Esophagus squamous epithelium (tissue), 5 donors: ENCODE measurements at places on chromosomes 4 and X. TPM values are rescaled to one million over a fixed set of nuclear protein-coding genes. Genes with fewer than 3 reads are reported as not detected.
A peak's percentile ranks its signal among the peaks of the same experiment; 100 is the strongest.

GRCh38 chrX:119340606-119341205, 58.4 kb upstream of the SLC25A43 start:
- no peaks in the 10 kb centered on the region for H3K36me3 ChIP-seq
- no peak overlapping the region for H3K27ac ChIP-seq
- no peaks in the 10 kb centered on the region for H3K27me3 ChIP-seq
- no peaks in the 10 kb centered on the region for H3K4me1 ChIP-seq

- peaks cover 19% of the 10 kb centered on the region for H3K4me1 ChIP-seq
- peak within 1 kb of the TSS; percentile 82 for H3K4me3 ChIP-seq
- H3K27me3 ChIP-seq, result no peaks in the 10 kb centered on the region
Observed at GRCh38 chr4:55853484-55854046, at the start of gene EXOC1. EXOC1 (plus strand) TSS chr4:55853648; CDS start chr4:55858324, 4,676 bp downstream.

- H3K27ac ChIP-seq, result no peak overlapping the region
- no peaks in the 10 kb centered on the region for H3K27me3 ChIP-seq
- no peaks in the 10 kb centered on the region for H3K36me3 ChIP-seq
- peaks cover 18% of the 10 kb centered on the region for H3K4me1 ChIP-seq
- DNase-seq, result no peak
Observed at GRCh38 chr4:123995936-123996335, 599.3 kb downstream of the SPRY1 start.

DNA sequence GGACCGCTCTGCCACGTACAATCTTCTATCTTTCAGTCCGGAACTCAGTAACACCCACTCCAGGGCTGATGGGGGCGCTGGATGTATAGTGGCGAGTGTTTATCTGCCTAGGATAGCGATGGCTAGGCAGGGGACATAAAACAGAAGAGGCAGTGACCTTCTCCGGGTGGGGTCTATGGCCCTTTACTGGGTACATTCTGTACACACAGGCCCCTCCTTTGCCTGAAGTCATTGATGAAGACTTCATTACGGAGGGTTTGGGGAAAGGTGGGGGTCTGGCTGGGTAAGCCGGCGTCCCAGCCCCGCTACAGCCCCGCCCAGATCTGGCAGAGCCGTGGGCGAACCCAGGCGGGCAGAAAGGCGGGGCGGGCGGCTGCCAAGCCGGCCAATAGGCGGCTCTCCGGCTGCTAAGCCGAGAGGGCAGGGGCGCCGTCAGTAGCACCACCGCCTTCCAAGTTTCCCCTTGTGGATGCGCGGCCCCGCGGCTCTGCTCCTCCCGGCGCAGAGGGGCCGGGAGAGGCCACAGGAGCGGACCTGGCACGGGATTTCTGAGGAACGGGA, at the start of gene CHST7:
TSS of gene CHST7 (plus strand) at position 435 of the 561 bp plus-strand sequence. CDS start 167 bp downstream, outside the sequence.
- peak within 1 kb of the TSS; percentile 58 for H3K4me3 ChIP-seq
- H3K27me3 ChIP-seq, result no peaks in the 10 kb centered on the region
- peak within 1 kb of the TSS; percentile 79 for H3K27ac ChIP-seq
- no peaks in the 10 kb centered on the region for H3K36me3 ChIP-seq

- no peaks in the 10 kb centered on the region for H3K4me1 ChIP-seq
- no peaks in the 10 kb centered on the region for H3K27me3 ChIP-seq
- no peak overlapping the region for H3K4me3 ChIP-seq
- no peaks in the 10 kb centered on the region for H3K36me3 ChIP-seq
Observed at GRCh38 chr4:165626316-165626715, 246.7 kb upstream of the TLL1 start.

DNA sequence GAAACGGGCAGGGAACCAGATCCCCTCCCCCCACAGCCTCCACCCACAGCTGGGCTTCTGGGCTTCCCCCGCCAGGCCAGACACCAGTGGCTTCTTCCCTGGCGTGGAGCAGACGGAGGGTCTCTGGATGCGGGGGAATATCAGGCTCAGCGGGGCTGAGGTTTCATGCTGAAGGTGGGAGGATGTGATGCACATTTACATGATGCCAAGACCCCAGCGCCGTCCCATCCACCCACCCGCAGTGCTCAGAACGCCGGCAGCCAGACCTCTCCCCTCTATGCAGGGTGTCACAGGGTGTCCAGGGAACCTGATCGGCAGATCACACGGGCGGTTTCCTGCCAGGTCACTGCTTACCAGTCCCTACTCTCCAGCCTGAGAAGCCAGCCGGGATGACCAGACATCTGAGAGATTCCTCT, 12.8 kb upstream of the TNIP2 start:
- H3K4me1 ChIP-seq, result peaks cover 17% of the 10 kb centered on the region
- H3K36me3 ChIP-seq, result no peaks in the 10 kb centered on the region
- H3K27ac ChIP-seq, result no peak overlapping the region
- H3K4me3 ChIP-seq, result no peak overlapping the region

- H3K4me3 ChIP-seq, result no peak overlapping the region
Observed at GRCh38 chr4:68399306-68399705, 48.0 kb upstream of the TMPRSS11E start.

DNA sequence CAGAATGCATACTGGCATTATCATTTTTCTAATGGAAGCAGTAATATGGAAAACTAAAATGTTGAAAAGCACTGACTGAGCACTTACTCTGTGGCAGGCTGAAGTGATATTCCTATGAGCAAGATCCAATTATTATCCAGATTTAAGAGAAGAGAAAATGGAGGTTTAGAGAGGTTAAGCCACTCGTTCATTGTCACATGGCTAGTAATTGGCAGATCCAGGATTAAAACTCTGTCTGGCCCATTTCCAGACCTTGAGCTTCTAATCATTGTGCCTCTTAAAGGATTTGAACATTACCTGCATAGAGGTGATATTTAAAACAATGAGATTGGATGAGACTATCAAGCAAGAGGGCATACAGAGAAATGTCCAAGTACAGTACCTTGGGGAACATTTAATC, 80.6 kb downstream of the MFAP3L start:
- no peak for DNase-seq
- no peaks in the 10 kb centered on the region for H3K4me1 ChIP-seq
- H3K36me3 ChIP-seq, result no peaks in the 10 kb centered on the region
- H3K4me3 ChIP-seq, result no peak overlapping the region
- no peak overlapping the region for H3K27ac ChIP-seq

DNA sequence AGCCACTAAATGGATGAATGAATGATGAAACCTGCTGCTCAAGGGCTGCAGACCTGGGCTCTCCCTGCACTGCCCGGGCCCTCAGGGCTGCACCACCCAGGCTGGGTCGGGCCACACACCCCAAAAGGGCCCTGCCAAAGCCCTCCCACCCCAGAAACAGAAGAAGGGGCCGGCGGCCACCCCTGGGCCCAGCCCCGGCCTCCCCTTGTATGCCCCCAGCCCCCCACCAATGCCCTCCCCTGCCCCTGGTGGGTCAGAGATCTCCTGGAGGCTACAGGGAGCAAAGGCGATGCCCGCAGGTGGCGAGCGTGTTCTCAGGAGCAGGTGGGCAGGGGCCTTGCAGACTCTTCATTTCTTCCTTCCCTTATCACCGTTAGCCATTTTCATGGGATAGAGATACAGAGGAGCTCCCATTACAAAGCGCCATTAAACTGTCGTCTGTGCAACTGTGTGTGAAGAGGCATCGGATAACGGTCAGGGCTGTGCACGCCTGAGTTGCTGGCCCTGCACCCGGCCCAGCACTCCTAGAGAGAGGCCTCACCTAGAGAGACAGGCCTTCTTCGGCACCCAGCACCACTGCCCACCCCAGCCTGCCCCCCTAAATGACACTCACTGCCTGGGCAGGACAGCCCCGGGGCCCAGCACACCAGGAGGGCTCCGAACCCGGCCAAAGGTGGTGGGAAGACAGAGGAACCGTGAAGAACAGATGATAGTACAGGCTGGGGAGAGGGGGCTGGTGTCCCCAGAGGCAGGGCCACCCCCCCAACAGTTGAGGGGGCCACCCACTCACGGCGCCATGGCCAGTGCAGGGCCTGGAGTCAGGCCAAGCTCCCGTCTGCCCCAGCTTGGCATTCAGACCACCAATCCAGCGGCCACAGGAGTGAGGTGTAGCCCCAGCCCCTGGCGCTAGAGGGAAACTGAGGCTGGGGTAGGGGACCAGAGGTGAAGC, 133.7 kb downstream of the FAM53A start:
- H3K27ac ChIP-seq, result no peak overlapping the region
- H3K4me3 ChIP-seq, result no peak overlapping the region
- H3K27me3 ChIP-seq, result peaks cover 77% of the 10 kb centered on the region
- peaks cover 20% of the 10 kb centered on the region for H3K4me1 ChIP-seq
- H3K36me3 ChIP-seq, result no peaks in the 10 kb centered on the region
- no peak for DNase-seq

GRCh38 chrX:151624677-151625076, 61.2 kb downstream of the PASD1 start:
- no peaks in the 10 kb centered on the region for H3K27me3 ChIP-seq
- no peaks in the 10 kb centered on the region for H3K36me3 ChIP-seq
- no peak for DNase-seq
- no peaks in the 10 kb centered on the region for H3K4me1 ChIP-seq

GRCh38 chr4:20323991-20324390, 72.3 kb downstream of the SLIT2 start:
- peaks cover 6% of the 10 kb centered on the region for H3K4me1 ChIP-seq
- no peak overlapping the region for H3K27ac ChIP-seq
- no peaks in the 10 kb centered on the region for H3K36me3 ChIP-seq
- DNase-seq, result no peak
- H3K27me3 ChIP-seq, result no peaks in the 10 kb centered on the region

DNA sequence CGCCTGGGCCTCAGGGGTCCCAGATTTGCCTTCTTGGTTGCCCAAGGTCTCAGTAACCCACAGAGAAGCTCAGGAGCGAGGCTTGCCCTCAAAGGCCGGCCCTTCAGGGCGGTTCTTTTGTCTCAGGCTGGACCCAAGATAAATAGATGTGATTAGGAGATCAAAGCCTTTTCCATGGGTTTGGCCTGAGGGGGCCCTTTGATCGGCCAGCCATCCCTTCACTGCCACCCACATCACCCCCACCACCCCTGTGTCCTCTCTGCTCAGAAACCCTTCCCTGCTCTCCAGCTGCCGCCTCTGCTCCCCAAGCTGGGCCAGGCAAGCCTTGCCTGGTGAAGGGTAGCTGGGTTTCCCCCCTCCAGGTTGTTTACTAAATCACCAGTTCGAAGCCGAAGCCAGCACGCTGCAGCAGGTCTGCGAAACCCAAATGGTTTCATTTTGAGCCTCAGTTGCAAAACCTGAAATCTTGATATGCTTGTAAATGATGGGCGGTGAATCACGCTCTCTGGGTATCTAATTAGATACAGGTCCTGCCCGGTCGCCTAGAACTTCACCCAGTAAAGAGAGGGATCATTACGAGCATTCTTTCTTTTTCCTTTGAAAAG, 202.6 kb upstream of the BCOR start:
- no peak overlapping the region for H3K4me3 ChIP-seq
- H3K27me3 ChIP-seq, result no peaks in the 10 kb centered on the region
- no peak overlapping the region for H3K27ac ChIP-seq
- no peaks in the 10 kb centered on the region for H3K4me1 ChIP-seq
- DNase-seq, result no peak
- H3K36me3 ChIP-seq, result no peaks in the 10 kb centered on the region

GRCh38 chr4:5389756-5390310, 318.5 kb downstream of the EVC2 start:
- H3K36me3 ChIP-seq, result no peaks in the 10 kb centered on the region
- no peak overlapping the region for H3K27ac ChIP-seq
- DNase-seq, result no peak

GRCh38 chr4:67531379-67531962, 13.8 kb downstream of the CENPC start:
- H3K36me3 ChIP-seq, result peaks cover 82% of the 10 kb centered on the region
- no peaks in the 10 kb centered on the region for H3K27me3 ChIP-seq
- H3K4me1 ChIP-seq, result no peaks in the 10 kb centered on the region
- no peak overlapping the region for H3K4me3 ChIP-seq

GRCh38 chr4:124484008-124484407, 228.5 kb downstream of the ANKRD50 start:
- H3K36me3 ChIP-seq, result no peaks in the 10 kb centered on the region
- no peak overlapping the region for H3K4me3 ChIP-seq
- H3K27ac ChIP-seq, result no peak overlapping the region

GRCh38 chrX:139931646-139932072, 1.2 kb downstream of the ATP11C start:
- H3K27ac ChIP-seq, result peak overlapping the region; percentile 93
- H3K36me3 ChIP-seq, result no peaks in the 10 kb centered on the region
- no peak for DNase-seq
- no peaks in the 10 kb centered on the region for H3K4me1 ChIP-seq

DNA sequence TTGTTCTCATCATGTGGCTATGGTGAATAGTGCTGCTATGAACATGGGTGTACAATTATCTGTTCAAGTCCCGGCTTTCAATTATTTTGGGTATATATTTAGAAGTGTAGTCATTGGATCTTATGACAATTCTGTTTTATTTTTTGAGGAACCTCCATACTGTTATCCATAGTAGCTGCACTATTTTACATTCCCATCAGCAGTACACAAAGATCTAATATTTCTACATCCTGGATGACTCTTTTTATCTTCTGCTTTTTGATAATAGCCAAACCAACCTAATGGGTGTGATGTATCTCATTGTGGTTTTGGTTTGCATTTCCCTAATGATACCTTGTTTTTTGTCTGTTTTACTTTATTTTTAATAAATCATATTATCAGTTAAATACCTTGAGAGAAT, 12.9 kb upstream of the IL13RA1 start:
- no peaks in the 10 kb centered on the region for H3K4me1 ChIP-seq
- H3K27ac ChIP-seq, result no peak overlapping the region
- H3K36me3 ChIP-seq, result no peaks in the 10 kb centered on the region
- no peaks in the 10 kb centered on the region for H3K27me3 ChIP-seq
- DNase-seq, result no peak
- no peak overlapping the region for H3K4me3 ChIP-seq

GRCh38 chrX:14029425-14030173, at the start of gene GEMIN8:
GEMIN8 (minus strand) TSS chrX:14029892; CDS start chrX:14021478, 8,414 bp downstream.
- peak; percentile 32 for DNase-seq
- no peaks in the 10 kb centered on the region for H3K36me3 ChIP-seq
- peak within 1 kb of the TSS; percentile 77 for H3K4me3 ChIP-seq
- H3K4me1 ChIP-seq, result no peaks in the 10 kb centered on the region
- H3K27me3 ChIP-seq, result no peaks in the 10 kb centered on the region

DNA sequence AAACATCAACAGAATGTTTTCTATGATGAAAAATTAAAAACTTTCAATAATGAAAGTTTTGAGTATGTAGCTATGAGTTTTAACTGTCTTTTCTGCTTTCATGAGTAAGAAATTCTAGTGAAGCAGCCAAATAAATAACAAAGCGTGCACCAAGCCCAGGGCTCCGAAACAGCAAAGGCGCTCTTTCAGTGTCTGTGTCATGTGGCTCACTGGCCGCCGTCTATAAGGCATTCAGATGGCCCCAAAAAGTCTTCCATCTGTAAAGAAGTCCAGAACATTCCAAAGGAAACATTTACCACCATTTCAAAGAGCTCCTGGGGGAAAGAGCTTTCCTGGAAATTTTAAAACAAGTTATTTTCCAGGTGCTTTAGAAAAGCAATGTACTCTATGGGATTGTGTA, 139.9 kb downstream of the AFAP1 start:
- H3K36me3 ChIP-seq, result no peaks in the 10 kb centered on the region
- H3K27ac ChIP-seq, result no peak overlapping the region
- no peak overlapping the region for H3K4me3 ChIP-seq
- peaks cover 12% of the 10 kb centered on the region for H3K4me1 ChIP-seq
- DNase-seq, result no peak

TECRL gene
- not detected for total RNA-seq

GYG2 gene
- total RNA-seq, result 0.95 TPM

PNMA6A gene
- total RNA-seq, result not detected

WDFY3 gene
- 44.4 TPM for total RNA-seq

PLP1 gene
- total RNA-seq, result 0.19 TPM

GC gene
- not detected for total RNA-seq

NPY1R gene
- total RNA-seq, result not detected

GIMD1 gene
- total RNA-seq, result not detected

APLN gene
- total RNA-seq, result 0.38 TPM

ARAF gene
- total RNA-seq, result 25.3 TPM

FGG gene
- total RNA-seq, result not detected

HSFX1 gene
- total RNA-seq, result 1.1 TPM

SLC10A6 gene
- 55.4 TPM for total RNA-seq
